GM10248 (cell line): ENCODE measurements at places on chromosomes 7 and 10.

DNA sequence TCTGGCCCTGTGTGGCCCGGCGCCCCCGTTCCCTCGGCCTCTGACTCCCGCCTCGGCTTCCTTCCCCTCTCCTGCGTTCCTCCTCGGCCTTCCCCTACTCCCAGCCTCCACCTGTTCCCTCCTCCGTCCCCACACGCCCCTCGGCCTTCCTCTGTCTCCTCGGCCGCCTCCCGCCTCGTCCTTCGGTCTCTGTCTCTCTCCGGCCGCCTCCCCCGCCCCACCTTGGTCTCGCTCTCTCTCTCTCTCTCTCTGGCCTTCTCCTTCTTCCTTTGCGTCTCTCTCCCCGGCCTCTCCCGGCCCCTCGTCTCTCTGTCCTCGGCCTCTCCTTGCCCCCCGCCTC, 588 bp downstream of the GET4 start:
- peak; percentile 55 for DNase-seq

GRCh38 chr10:118692872-118693271, 61.9 kb downstream of the CACUL1 start:
- DNase-seq, result no peak

DNA sequence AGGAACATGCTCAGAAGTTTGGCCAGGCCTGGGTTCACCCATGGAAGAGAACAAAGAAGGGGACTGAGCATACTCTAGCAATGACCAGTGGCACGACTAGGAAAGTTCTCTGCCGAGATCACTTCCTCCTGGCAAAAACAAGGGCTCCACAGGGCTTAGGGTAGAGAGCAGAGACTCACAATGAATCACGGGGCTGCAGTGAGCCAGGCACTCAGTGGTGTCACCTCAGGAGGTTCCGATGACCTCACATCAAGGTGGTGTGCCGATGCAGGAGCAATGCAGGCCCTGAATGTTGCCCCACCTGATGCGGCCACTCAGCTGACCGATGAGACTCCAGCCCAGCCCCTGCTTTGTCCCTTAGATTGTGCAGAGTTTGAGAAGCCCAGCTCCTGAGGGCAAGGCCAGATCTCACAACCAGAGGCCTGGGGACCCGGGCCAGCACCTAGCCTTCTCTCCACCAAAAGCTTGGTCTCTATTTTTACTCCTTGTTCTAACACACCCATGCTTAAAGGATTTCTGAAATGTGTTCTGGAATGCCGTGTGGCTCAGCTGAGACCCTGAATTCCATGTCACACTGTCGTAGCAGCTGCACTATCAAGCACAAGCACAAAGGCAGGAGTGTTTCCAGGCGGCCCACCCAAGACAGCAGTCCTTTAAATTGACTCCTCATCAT, 60.9 kb downstream of the COBL start:
- DNase-seq, result no peak

DNA sequence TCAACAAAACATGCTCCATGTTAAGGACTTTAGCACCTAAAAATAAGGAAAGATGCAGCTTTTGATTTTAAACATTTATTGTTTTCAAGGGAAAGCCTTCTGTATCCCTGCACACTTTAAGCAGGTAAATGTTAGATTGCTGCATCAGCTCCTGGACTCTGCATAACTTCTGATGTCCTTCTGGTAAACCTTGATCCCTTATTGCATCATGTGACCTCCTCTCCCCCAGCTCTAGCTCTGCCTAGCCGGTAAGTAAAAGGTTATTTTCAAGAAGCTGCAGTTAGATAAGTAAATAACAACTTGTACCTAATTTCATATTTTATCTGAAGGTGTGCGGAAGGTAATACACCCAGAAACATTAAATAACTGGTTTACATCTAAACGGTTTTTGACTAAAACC, 37.5 kb downstream of the PDK4 start:
- DNase-seq, result no peak

GRCh38 chr7:123003539-123004126, 8.1 kb upstream of the TAS2R16 start:
- DNase-seq, result no peak

DNA sequence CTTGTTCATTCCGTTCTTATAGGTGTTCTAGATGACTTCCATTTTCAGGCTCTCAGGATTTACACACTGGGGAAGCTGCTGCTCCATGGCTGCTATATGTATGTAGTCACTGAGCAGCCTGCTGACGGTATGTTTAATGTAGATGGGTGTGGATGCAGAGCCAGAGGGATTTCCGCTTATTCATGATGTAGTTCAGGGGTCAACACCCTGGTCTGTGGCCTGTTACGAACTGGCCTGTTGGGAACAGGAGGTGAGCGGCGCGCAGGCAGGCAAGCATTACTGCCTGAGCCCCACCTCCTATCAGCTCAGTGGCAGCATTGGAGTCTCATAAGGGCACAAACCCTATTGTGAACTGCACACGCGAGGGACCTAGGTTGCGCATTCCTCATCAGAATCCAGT, 33.9 kb downstream of the DNAJB6 start:
- DNase-seq, result no peak

- DNase-seq, result no peak
These were observed 184.7 kb downstream of the VTI1A start for GRCh38 chr10:112631501-112632400.

- peak; percentile 48 for DNase-seq
These were observed 419.8 kb downstream of the GRID1 start for GRCh38 chr10:85946713-85947326.

DNA sequence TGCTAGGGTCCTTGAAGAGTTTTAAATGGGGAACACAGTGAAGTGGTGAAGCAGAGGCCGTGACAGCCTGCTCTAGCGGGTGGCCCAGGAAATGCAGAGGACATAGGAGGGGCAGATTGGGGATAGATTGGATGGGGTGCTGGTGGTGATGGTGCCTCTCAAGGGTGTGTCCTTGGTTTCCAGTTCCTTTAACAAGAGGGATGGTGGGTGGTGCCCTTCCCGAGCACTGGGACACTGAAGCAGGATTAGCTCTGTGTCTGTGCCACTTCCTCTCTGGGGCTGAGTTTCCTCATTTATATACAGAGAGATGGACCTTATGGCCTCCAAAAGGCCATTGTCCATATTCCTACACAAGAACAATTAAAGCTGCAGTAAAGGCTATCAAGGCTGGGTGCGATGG, 285.5 kb downstream of the TCF7L2 start:
- no peak for DNase-seq

DNA sequence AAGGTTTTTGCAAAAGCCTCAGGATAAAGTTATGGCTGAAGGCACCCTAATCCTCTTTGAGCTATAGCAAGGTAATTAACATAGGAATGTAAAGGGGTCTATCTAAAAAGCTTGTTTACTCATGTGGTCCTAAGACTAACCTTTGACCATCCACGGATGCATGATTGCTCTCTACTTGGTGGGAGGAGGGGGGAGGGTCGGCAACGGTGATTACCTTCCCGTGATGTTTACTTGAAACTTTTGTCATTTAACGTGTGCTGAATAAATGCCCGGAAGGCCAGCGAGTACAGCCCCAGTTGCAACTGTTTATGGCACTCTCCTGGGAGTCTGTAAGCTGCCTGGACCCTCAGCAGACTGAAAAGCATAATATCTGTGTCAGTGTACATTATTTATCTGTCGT, 78.9 kb upstream of the GPR22 start:
- DNase-seq, result no peak

DNA sequence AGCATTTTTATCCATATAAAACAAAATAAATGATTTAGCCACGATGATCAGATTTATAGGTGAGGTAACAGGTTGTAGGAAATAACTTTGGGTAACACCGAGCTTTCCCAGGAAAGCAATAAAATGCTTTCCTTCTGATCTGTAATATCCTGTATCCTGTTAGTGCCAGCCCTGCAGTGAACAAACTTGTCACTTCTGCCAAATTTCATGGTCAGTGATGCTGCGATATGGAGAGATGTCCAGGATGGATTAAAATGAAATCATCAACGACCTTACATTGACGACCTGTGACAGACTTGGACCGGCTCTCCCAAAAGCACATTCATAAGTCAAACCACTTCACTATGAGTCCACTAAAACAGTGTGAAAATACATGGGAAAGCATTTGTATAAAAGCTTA, 608.0 kb upstream of the NRP1 start:
- no peak for DNase-seq
